ENCODE measurements at places on chromosomes 1 and 21.

DNA sequence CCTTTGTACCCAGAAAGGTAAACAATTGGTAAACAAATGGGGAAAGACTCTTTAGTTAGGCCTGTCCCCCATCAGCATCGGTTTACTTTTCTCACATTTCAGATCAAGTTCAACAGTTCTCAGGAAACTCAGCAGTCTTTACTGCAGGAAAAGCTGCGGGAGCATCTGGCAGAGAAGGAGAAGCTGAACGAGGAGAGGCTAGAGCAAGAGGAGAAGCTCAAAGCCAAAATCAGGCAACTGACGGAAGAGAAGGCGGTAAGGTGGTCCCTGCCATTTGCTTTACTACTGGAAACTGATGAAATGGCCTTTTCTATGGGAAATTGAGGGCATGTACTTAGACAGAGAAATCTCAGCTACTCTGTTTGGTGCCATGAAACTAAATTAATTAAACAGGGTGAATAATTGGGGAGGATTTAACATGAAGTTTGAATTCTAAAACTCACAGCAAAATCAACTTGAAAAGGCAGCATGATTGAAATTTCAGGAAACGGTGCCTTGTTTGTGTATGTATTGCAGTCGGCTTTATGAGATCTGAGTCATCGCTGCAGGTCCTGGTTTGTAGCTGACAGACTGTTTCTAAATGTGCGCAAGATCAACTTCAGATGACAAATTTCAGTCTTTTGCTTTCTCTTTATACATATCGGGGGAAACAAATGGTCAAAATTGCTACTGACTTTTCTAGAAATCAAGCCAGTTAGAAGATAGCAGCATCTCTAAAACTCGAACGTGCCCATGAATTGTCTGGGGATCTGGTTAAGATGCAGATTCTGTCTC lies 67.9 kb upstream of the EFHD2 start:
- DNase-seq = no peak

GRCh38 chr1:3116560-3116959 lies 47.6 kb downstream of the PRDM16 start:
- DNase-seq = no peak

DNA sequence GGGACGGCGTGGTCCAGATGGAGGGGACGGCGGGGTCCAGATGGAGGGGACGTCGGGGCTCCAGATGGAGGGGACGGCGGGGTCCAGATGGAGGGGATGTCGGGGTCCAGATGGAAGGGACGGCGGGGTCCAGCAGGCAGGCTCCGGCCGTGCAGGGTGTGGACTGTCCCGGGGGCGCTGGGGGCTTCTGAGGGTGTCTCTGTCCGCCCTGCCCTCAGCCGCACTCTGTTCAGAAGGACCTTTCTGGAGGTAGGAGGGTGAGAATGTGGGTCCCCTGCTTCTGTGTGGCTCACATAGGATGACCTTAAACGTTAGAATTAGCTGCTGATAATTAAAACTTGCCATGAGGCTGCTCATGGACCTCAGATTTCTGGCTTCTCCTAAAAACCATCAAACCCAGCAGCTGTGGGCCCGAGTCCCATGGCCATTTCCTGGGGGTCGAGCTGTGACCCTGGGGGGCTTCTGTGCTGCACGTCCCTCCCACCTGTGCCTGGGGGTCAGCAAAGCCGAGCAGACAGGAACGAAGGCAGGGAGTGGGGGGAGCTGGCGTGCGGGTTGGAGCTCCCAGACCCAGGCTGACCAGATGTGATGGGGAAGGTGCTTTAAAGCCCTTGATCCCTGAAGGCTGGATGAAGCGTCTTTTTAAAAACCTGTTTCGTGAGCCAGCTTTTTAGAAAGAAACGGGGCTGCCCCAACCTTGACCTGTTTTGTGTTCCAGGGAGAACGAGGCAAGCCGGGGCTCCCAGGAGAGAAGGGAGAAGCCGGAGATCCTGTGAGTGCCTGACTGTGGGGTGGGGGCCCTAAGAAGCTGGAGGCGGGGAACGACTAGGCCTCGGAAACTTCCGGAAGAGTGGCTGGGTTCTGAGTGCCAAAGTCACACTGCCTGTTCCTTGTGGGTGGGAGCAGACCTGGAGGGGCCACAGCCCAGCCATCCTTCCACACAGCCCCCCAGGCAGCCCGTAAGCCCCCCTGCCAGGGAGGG lies 7.1 kb downstream of the COL6A1 start:
- DNase-seq = no peak

DNA sequence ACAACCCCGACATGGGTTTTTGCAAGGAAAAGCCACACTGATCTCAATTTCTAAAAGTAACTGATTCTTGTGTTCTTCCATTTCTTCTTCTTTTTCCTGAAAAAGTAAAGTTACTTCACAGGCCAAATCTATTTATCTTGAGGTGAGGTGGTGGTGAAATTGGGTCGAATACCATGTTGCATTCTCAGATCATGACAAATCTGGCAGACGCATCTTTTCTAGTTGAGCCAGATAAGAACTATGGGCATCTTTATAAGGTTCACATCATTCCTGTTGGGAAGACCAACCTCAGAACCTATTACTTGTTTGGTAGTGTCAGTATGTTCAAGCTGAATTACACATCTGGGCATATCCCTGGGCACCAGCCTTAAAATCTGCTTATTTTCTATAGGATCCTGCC lies 78.6 kb upstream of the USP25 start:
- no peak for DNase-seq

DNA sequence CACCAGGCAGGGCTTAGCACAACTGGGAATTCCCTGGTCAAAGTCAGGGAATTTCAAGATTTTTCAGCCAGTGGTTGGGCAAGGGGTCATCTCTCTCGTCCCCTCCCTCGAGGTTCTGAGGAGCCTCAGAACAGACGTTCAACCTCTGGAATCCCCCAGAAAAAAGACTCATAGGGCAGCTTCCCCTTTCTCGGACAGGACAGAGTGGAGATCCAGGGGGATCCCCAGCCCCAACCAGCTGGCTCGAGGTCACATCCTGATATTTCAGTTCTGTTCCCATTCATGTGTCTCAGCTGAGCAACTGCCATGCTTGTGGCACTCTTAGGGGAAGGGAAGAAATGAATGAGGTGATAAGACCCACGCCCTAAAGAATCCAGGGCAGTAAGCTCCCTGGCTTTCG lies 4.9 kb upstream of the LAD1 start:
- DNase-seq = no peak

DNA sequence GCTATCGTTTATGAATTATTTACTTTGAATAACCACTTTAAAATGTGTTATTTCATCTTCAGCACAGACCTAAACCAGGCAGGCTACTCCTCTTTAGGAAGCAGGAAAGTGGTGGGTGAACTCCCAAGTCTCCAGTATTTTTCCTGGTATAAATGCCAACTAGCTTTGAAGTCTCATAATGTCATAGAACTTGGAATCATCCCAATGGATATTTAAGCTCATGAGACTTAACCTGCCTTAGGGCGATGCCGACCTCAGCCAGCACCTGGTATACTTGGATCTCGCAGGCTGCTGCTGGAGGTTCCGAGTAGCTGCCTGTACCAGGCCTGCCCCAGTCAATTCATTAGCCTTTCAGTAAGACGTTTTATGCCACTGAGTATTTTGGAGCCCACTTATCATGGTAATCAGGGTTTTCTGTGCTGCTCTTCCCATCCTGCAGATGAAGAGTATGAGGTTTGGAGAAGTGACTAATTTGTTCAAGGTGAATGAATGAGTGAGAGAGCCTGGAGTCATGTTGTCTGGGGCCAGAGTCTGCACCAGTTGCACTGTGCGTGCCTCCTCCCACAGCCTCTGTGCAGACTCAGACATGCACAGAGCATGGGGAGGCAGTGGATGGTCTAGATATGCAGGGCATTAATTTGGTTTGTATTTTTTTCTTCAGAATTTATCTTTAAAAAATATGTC lies 34.9 kb downstream of the VANGL1 start:
- no peak for DNase-seq

- no peak for DNase-seq
Observed at GRCh38 chr1:10178597-10179405, 31.6 kb upstream of the KIF1B start.

DNA sequence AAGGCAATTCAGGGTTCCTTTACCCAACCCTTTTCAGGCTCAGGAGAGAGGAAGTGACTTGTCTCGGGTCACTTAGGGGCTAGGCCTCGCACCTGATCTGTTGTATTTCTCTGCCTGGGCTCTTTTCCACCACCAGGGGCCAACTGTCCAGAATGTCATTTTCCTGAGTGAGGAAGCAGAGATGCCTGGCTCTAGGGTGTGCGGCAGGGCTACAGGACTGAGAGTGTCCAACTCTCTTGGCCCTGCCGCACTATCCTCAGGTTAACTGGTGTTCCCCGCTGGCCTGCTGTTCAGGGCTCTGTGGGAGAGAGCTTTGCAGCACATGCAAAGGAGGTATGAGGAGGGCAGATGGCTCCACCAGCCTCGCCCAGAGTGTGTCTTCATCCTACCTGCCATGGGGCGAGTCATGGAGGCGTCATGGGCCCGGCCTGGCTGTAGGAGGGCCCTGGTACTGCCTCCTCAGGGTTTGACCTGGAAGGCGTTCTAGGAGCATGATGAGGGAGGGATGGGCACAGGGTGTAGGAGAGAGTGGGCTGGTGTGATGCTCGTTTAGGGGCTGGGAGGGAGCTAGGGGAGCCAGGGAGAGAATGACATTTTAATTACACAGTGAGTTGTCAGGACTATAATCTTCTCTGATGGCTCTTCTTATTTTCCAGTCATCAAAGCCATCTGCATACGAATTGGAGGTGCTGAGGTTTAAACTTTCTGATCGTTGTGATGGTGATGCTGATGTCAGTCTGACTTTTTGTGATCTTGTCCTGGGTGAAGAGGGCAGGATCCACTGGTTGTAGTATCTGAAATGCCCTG lies 128.3 kb downstream of the NOS1AP start:
- DNase-seq = peak; percentile 35

DNA sequence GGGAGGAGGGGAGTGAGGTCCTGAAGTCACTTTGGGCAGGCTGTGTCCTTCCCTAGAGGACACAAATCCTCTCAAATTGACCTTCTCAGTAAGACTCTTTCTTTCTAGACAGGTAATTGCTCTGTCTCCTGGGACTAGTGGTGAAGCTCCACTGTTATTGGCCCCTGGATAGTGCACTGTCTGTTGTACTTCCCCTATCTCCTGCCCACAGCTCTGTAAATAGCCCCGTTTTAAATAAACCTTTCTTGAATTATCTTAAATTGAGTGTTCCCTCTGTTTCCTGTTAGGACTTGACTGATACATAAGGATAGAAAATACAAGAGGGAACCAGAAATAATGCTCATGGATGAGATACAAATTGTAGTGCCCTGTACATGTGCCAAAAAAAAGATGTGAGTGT lies 229.5 kb upstream of the USP24 start:
- DNase-seq = no peak

GRCh38 chr1:173532237-173532636 lies 55.1 kb downstream of the PRDX6 start:
- no peak for DNase-seq

DNA sequence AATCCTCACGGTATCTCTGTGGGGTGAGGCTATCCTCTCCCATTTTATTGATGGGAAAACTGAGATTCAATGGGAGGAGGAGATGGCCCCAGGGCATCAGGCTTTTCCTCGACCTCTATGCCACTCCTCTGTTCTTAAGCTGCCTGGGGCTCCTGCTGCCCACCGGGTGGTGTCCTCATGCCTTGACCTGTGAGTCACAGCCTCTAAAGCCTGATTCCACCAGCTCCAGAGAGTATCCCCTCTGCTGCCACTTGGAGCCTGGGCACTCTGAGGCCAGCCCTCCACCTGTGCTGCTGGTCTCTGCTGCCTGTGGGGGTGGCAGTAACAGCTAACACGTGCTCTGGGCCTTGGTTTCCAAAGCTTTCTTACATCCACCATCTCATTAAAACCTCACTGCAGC lies 241.2 kb downstream of the TRABD2B start:
- no peak for DNase-seq

DNA sequence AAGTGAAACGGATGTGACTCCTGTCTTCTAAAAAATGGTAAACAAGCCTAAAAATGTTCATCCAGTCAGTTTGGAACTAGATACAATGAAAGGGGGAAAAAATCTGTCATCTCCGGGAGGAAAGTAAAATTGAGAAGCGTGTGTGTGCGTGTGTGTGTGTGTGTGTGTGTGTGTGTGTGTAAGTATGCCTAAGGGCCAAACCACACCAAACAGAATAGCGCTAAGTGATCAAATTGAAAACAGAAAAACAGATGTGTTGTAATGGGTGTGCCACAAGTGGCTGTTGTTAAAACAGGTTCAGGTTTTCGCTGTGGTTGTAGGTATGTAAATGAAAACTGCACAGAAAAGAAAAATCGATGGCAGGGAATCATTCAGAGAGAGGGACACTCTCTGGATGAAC lies 106.7 kb downstream of the RNF220 start:
- no peak for DNase-seq

DNA sequence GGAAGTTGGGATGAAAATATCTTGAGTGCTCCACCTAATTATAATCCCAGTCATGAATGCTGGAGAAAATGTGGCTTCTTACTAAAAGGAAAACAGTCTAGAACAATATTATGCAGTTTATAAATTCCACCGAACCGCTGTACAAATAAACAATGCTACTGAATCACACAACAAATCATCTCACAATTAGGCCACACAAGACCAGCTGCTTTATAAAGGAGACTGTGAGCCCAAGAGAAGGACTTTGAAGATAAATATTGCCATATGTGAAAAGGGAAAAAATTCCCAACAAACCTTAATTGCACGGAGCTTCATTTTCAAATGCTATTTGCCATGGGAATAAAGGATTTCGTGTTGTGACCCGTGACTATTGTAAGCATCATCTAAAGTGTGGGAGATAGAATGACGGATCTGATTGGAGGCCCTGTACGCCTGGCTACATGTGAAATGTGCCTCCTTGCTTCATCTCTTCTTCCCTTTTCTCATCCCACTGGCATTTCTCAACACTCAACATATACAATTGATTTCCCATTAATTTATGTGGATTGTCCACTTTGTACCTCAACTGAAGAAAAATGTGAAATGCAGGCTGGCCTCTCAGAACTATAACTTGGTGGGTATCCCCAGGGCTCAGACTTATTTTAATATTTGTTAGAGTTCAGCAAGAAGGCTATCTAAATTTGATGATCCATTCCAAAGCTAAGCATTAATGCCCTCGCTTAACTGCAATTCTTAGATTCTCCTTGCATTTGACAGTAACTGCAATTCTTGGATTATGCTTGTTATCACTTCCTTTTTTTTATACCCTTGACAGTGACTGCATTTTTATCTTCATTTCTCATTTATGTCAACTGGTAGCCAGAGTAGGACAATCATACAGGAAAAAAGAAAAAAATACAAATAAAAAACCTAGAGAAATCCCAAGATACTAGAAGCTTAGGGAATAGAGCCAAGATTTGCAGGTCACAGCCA lies 122.3 kb downstream of the TGFB2 start:
- no peak for DNase-seq

GRCh38 chr1:22772014-22772413 lies 61.4 kb downstream of the EPHB2 start:
- DNase-seq = no peak

GRCh38 chr21:17523007-17523451 lies 10.2 kb downstream of the CXADR start:
- peak; percentile 91 for DNase-seq

- DNase-seq = no peak
Observed at GRCh38 chr1:40414331-40414730, 35.9 kb upstream of the ZFP69B start.

GRCh38 chr1:23449306-23449705 lies 24.8 kb upstream of the TCEA3 start:
- DNase-seq = no peak
